ENCODE measurements at places on chromosomes 6 and 20. TPM values are rescaled to one million over a fixed set of nuclear protein-coding genes. Genes with fewer than 3 reads are reported as not detected.

DNA sequence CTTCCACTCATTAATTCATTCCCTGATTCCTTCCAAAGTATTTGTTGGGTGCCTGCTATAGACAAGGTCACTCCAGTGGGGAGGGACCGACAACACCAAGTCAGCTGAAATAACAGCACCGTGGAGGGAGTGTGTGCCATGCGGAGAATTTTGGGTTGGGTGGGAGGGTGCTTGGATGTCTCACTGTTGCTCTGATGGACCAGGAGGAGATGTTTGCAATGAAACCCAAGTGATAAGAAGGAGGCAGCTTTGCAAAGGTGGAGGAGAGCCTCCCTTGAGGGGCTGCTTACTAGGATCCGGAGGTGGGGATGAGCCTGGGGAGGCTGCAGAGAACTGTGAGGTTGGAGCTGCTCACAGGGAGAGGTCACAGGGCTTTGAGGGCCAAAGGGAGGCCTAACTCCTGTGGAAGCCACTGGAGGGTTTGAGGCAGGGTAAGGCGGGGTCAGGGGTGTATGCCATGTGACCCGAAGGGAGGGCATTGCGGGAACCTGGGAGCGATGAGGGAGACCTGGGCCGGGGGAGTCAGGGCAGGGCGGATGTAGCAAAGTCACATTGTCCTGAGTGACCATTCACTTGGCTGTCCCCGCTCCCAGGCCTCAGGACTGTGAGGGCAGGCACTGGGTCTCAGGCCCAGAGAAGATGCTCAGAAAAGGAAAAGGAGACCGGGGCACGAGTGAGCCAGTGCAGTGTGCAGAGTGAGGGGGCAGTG, 124.5 kb downstream of the PHACTR3 start:
- DNase-seq = no peak

Gene ANGPT4
- not detected for total RNA-seq

DNA sequence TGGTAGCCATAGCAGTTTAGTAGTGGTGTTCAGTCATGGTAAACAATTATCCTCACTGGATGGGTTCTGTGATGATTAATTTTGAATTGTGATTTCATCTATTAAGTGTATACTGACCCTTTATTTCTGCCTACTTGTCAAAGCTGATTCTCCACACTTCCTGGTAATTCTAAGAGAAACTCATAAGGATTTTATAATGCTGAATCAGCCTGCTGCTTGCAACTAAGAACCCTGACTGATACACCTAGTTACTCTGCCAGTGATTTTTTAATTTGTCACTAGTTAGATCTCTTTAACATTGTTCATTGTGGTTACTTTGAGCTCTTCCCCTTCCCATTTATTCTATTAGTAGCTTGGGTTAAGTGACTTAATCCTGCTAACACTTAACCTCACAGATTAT, 8.6 kb downstream of the CDC40 start:
- peak; percentile 47 for DNase-seq

- peak; percentile 36 for DNase-seq
Observed at GRCh38 chr6:160031442-160031841, 62.6 kb downstream of the IGF2R start.

GRCh38 chr6:32369660-32370059, 2.0 kb downstream of the TSBP1 start:
- DNase-seq = peak; percentile 65

DNA sequence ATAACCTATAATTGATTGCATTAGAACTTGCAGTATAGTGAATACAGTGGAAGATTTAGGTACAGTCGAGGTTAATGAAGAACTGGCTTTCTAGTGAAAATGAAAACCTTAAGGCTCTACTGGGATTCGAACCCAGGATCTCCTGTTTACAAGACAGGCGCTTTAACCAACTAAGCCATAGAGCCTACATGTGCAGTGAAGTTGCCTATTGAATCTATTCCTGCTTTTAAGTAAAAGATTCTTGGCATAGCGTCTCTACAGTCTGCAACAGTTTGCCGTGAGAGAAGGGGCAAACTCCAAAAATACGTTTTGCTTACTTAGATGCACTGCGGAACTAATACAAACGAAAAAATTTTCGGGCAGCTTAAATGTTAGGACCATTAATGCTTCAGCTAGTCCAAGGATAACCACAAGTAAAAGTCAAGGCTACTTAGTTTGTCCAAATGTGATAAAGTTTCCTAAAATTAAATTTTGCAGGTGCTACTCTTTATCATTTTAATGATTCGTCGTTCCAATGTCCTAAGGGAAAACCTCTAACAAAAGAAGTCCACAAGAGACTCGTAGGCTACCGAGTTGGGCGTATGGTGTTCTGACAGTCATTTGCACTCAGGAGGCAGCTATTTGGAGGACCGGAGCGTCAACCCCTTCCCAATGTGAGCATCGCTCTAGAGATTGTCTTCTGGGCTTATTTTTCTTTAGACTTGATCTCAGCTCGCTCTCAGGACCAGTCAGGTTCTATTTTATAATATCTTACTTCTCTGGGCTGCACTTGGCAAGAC, 31.3 kb upstream of the ZSCAN23 start:
- DNase-seq = peak; percentile 92

Gene CRISP2
- not detected for total RNA-seq

GRCh38 chr6:111985202-111985731, 68.6 kb upstream of the CCN6 start:
- peak; percentile 93 for DNase-seq

DNA sequence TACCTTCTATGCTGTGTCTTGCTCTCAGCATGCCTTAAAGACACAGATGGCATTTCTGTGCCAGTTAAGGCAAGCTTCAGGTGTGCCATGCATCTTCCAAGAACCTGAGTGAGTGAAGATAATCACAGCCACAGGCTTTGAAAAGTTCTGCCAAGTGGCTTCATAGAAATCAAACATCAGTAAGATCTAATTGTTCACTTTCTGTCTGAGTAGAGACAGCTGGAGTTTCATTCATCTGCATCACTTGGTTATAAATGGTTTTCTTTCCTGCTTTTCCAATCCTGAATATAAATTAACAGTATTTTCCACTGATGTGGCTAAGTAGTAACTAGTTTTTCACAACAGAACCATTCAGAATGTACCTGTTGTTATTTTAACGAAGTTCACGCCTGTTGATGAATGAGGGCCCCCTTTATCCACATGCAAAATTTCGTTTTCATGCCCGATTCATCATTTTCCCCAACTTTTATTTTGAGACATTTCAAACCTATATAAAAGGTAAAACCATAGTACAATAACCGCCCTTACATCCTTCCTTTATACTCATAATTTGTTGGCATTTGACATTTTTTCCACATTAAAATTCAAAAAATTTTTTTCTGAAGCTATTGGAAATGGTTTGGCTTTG, 38.6 kb upstream of the KCNG1 start:
- DNase-seq = no peak

- DNase-seq = no peak
Observed at GRCh38 chr6:122702841-122703240, 76.7 kb upstream of the FABP7 start.

GRCh38 chr20:14445310-14445709, 107.9 kb upstream of the FLRT3 start:
- DNase-seq = no peak

GRCh38 chr6:152636021-152636608, 1.0 kb downstream of the SYNE1 start:
- DNase-seq = no peak

Gene FOXO3
- total RNA-seq = 26.0 TPM

- DNase-seq = no peak
Observed at GRCh38 chr20:23625236-23625964, 12.4 kb downstream of the CST3 start.

DNA sequence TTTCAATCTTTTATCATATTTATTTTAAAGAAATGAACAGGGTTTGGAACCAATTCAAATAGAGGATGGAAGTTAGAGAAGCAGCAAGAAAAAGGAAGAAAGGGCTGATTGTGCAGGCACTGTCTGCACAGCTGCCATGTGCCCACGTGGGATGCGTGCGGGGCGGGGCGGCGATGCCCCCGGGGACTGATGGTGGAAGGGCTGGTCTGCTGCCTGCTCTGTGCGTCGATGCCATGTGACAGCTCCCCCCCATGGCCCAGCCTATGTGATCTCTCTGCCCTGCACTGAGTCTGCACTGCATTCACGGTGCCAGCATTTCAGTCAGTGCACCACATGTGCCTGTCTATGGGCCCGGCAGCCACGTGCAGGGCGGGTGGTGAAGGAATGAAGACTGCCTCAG, 96.4 kb downstream of the IRF4 start:
- DNase-seq = no peak

- DNase-seq = peak; percentile 81
Observed at GRCh38 chr20:57716202-57716601, 6.4 kb upstream of the PMEPA1 start.

- DNase-seq = no peak
Observed at GRCh38 chr6:93701526-93701925, 282.2 kb upstream of the EPHA7 start.

- no peak for DNase-seq
Observed at GRCh38 chr6:31697555-31697954, 5.6 kb downstream of the ABHD16A start.

DNA sequence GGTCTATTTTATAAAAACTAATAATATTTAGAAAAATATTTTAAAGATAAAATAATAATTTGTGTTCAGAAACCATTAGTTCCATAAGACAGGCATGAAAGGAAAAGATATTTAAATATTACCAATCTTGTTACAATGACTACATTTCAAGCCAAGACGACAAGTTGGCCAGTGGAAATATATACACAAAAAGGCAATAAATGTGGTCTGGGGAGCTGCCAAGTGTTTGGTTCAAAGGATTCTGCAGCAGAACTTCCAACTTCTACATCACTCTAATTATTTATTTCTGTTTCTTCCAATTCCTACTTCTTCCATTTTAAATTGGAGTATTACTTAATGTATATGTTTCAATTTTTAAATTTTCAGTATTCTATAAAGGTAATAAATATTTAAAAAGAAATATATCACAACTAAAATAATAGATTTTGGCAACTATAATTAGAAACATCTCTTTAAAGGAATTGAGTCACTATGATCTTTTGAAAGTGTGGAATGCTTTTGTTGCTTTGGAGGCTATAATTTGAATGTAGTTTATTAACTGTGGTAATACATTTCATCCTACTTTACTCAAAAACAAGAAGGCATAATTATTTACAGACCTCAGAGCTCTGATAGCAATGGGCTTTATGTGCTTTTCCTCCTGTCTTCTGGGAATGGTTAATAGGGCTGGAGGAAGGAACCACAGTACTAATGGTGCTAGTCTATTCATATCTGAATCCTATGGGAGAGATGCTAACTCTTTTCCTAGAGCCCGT, 129.7 kb upstream of the FAM184A start:
- no peak for DNase-seq

DNA sequence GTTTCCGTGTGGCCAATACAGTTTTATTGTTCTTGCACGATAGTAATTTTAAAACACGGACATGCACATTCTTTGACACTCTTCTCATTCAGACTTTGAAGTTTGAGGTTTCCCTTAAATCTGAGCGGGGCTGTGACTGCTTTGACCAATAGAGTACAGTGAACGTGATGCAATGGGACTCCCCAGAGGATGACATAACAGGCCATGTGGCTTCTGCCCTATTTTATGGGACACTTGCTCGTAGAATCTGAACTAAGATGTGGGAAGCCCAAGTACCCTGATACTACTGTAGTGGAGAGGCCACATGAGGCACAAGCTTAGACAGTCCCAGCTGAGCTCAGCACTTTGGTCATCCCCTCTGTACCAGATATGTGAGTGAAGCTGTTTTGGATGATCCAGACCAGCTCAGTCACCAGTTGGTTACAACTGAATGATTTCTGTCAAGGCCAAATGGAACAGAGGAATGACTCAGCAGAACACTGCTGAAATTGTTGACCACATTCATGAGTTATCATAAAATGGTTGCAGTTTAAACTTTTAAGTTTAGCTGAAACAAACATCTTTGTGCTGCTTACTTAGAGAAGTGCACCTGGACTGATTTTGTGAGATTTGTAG, 279.4 kb downstream of the RFPL4B start:
- peak; percentile 58 for DNase-seq

Gene TFB1M
- total RNA-seq = 16.7 TPM

DNA sequence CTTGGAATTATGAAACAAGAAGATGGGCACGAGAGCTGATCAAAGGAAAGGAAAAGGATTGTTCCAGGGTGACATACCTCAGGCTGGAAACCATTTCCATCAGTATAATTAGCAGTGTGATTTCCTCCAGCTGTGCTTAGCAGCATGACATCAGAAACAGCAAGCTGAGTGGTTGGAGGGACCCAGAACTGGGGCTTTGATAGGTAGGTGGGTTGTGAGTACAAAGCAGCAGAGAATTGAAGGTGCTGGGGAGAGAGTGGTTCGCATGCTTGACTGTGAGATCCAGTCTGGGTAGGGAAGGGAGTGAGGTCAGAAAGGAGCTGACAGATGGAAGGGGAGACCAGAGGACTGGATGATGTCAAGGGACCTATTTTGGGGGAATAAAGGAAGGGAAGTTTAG, 90.4 kb downstream of the CD164 start:
- DNase-seq = no peak

GRCh38 chr6:25660512-25660911, 8.5 kb downstream of the SCGN start:
- DNase-seq = peak; percentile 82

DNA sequence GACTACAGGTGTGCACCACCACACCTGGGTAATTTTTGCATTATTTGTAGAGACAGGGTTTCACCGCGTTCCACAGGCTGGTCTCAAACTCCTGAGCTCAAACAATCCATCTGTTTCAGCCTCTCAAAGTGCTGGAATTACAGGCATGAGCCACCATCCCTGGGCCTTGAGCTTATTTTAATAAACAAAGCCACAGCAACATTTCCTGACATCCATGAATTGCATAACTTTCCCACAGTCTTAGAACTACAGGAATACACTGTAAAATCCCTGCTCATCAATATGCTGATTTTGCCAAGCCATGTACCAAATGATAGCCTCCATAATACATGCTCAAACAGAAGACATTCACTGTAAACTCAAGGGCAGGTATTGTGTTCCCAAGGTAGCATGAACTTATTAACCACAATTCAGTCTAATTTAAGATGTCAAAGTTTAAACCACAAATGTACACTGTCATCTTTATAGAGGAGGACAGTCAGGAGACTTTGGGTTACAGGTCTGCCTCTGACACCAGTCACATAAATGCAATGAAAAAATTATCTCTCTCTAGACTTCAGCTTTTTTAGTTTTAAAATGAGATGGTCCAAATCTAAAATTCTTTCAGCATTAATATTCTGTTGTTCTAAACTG, 40.0 kb downstream of the NUDT3 start:
- peak; percentile 26 for DNase-seq

GRCh38 chr6:117624869-117625481, 22.7 kb upstream of the GOPC start:
- DNase-seq = no peak

Gene PI3
- not detected for total RNA-seq

GRCh38 chr6:13194852-13195251, 133.5 kb downstream of the TBC1D7 start:
- peak; percentile 78 for DNase-seq

DNA sequence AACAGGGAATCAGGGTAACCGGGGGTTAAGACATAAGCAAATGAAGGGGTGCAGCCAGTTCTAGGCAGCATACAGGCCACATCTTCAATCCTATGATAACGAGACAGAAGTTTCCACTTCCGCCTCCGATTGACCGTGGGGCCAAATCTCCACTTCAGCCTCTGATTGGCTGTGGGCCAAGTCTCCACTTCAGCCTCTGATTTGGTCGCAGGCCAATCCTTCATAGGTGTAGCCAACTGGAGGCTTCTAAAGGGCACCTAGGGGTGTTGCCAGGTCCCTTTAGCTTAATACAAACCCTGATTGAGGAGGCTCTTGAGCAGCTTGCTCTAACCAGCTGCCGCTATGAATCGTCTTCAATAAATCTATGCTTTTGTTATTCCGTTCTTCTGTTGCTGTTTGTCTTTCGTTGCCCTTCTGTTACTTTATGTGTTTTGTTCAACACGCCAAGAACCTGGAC, 2.1 kb upstream of the ERGIC3 start:
- DNase-seq = no peak

Gene HLA-DRA
- not detected for total RNA-seq

GRCh38 chr6:127855542-127856159, 45.2 kb downstream of the THEMIS start:
- no peak for DNase-seq

Data from HFFc6 (cell line).